ENCODE measurements at places on chromosomes 6 and 20.
A peak's percentile ranks its signal among the peaks of the same experiment; 100 is the strongest.

GRCh38 chr6:39776581-39776980, 15.6 kb upstream of the DAAM2 start:
- no peak for DNase-seq

GRCh38 chr6:111686249-111686931, 80.7 kb upstream of the TRAF3IP2 start:
- no peak for DNase-seq

DNA sequence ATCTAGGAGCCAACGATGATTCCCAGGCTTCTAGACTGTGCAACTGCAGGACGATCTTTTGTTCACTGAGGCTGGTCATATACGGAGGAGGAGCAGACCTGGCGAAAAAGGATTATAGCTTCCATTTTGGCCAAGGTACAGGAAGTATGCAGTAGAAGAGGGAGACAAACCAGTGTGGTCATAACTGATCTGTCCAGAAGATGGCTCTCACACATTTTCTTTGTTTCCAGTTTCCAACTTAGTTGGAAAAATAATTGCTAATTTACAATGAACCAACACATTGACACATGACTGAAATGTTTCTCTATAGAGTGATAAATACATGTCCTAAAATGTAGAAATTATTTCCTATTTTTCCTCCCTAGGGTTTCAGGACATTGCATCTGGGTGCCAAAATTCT, 364.1 kb upstream of the BTBD3 start:
- peak; percentile 5 for DNase-seq

GRCh38 chr6:47787620-47788497, 6.0 kb downstream of the OPN5 start:
- peak; percentile 25 for DNase-seq

GRCh38 chr6:10205120-10205519, 209.8 kb downstream of the TFAP2A start:
- no peak for DNase-seq

DNA sequence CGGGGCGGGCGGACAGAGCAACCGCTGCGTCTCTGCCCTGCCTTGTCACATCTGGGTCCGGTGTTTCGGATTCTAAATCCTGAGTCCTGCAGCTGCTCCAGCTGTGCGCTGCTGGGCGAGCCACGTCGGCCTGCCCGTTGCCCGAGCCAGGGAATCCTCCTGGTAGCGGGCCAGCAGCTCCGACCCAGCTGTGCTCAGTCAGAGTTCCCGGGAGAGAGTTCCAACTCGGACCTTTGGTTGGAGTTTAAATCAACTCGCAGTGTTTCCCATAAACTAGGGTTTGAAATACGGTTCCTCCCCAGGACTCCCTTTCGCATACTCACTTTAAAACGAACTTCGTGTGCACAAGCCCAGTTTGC, 315 bp upstream of the PDE10A start:
- no peak for DNase-seq

DNA sequence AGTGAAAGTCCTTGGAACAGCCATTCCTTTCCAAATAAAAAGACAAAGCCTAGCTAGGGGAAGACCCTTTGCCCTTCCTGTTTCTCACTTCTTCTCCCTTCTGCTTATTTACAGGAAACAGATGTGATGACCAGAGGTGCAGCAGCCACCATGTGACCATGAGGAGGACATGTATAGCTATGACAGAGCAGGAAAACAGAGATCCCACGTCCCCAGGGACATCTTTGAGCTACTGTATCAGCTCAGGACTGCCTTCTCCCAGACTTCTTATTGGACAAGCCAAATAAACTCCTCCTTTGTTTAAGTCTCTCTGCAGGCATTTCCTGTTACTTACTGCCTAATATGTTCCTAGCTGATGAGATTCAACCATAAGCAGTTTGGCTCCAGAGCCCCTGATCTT, 133.1 kb upstream of the MLN start:
- no peak for DNase-seq

DNA sequence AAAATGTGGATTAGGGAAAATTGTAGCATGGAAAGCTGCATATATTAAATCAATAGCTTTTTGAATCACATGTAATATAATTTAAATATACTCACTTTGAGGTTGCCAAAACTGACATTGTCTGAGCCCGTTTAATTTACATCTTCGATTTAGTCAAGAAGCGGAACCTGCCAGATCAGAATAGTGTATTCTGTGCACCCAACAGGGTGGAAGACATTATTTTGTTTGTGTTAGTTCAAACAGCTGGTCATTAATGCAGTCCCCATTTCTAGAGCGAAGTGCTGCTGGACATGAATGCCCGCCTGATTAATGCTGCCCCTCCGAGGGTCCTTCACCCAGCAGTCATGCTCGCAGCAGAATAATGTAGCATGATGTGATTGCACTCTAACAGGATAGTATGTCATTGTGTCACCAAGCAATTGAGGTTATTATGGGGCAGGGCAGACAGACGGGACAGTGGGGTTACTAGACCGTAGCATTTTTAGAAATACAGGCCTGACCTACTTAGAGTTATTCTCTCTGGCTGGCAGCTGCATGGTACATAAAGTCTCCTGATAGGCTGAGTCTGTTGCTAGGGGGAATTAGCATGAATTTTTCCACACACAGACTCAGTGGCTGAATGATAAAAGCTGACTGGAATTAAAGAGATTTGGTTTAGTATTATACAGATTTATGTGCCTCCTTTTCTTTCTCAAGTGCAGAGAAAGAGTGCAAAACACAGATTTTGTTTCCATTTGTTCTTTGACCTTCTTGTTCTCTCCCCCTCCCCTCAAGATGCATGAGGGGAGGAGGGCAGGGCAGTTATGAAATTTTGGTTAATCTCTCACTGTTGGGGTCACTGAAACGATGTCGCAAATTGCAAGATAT, 147.1 kb downstream of the PRL start:
- no peak for DNase-seq

GRCh38 chr20:33372993-33373441, 28.3 kb downstream of the CDK5RAP1 start:
- DNase-seq = no peak

DNA sequence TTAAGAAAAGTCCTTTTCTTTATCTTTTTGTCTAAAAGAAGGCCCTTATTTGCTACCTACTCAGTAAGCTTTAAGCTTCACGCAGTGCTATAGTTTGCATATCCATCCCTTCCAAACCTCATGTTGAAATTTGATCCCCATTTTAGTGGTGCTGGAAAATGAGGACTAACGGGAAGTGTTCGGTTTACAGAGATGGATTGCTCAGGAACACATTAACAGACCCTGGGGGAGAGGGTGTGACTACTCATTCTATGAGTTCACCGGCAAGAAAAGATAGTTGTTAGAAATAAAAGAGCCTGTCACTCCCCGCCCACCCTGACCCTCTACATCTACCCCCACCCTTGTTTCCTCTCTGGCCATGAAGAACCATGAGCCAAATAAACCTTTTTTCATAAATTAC, 546.2 kb downstream of the MEI4 start:
- DNase-seq = no peak

- peak; percentile 3 for DNase-seq
These were observed 41.7 kb upstream of the AIG1 start for GRCh38 chr6:143018955-143019354.

DNA sequence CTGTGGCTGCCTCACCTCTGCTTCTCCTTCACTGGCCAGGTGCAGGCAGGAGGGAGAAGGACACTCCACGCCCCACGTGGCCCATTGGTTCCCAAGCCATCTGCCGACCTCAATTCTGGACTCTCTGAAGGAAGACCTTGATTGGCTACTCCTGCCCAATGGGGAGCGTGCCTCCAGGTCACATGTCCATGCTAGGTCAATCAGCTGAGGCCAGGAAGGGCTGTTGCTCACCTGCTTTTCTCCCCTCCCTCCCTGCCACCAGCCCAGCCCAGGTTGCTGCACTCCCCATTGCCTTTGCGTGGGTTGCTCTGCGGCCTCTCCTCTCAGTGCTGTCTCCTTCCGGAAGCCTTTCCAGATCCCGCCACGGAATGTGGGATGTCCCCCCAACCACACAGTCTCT, 21.9 kb upstream of the CDH4 start:
- DNase-seq = no peak

DNA sequence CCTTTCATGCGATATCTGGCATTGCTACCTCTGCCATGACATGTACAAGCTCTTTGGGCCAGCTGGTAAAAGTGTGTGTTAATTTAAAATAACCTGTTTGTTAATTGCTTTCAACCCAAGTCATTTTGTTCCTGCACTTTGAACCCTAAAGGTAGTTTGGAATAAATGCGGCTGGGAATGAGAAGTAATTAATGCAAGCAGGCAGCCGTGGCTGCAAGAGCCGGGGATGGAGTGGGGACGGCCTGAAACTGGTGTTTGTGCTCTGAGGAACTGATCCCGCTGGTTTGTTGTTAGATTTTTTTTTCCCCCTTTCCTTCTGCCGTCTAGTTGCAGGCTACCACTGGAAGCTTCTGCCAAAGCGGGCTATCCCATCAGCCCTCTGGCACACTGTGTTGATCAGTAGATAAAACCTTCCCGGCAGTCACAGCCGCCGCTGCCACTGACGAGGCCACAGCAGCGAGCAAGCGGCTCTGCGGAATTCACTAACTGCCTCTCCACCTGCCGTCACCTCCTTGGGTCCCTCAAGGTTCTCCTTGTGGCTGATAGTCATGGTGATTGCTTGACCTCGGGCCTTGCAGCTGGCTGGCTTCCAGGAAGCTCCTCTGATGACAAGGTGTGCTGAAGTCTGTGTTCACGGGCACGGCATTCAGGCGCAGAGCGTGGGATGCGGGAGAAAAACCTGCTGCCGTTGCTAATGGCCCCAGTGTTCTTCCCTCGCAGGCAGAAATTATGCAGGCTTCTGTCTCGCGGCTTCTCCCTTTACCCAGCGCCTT, 315.9 kb downstream of the TFAP2A start:
- DNase-seq = no peak

GRCh38 chr20:38201356-38201755, 36.3 kb upstream of the TGM2 start:
- DNase-seq = no peak

DNA sequence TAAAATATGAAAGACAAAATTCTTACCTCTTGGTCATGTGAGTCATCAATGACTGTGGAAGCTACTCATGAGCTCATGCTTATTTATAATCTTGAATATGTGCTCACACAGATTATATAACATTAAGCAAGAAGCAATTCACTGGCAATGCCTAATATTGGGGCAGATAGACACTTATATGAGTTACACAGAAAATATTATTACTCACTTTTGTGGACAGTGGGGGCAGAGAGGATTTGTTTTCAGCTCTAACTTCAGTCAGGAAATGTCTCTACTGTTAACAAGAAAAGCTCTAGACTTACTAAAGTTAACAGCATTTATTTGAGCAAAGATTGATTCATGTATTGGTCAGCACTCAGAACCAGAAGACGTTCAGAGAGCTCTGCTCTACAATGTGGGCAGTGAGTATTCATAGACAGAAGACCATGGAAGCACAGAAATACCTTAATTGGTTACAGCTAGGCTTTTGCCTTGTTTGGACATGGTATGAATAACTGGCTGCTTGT, 85.8 kb upstream of the AHI1 start:
- peak; percentile 45 for DNase-seq

GRCh38 chr20:51749674-51750036, 18.5 kb downstream of the ATP9A start:
- peak; percentile 83 for DNase-seq

DNA sequence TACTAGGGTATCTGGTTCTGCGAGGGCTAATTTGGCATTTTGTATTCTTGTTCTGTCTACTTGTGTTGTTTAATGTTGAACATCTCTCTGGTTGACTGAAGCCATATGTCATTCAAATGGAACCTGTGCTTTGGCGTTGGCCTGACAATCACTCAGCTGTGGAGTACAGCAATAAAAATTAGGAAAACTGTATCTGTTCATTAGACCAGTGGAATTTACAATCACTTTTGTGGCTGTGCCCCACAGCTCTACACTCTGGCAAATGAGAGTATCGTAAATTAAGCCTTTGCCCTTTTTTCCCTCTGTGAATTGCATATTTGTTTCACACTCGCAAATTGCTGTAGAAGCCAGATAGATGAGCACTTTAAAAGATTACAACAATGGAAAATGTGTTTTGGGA, 102.0 kb downstream of the ARID1B start:
- DNase-seq = no peak

GRCh38 chr6:151763303-151763702, 44.2 kb upstream of the ESR1 start:
- peak; percentile 38 for DNase-seq

DNA sequence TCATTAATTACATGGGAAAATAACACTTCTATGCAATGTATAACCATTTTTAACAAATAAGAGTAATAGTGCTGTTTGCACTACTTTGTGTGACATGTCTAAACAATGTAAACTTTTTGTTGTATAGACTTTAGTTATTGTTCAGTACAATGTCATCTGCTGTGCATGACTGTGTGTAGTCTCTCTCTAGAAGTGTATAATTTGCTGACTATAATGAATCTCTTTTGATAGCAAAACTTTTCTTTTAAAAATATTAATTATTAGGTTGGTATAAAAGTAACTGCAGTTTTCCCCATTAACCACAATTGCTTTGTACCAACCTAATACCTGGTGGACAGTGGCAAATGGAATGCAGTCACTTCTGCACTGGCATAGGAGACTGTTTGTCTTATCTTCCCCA, 124.2 kb upstream of the SGK1 start:
- DNase-seq = no peak

DNA sequence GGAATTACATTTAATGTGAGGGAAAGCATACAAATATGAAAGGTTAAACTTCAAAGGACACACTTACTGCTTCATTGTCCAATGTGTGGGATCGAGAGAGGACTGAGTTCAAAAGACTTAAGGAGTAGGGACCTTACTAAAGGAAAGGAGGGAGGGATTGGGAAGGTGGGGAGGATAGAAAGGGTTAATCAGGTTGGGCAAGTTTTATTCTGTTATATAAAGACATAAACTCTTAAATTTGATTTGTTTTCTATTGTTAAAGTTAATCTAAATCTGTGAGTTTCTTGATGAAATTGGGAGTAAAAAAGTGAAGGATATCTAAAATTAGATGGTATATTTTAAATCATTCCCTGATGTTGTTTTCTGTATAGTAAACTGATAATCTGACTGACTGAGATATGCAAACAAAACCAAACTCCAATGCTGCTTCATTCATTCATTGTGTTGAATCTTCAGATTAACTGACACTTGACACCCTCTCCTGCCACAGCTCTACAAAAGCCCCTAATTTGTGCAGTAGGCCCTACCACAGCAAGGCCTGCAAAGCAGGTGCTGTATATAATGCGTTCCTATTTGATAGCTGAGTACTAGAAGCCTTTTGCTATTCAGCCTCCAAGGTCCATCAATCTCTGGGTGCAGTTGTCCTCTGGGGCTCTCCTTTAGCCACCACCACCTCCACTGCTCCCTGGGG, 1.3 kb upstream of the UBE2J1 start:
- DNase-seq = no peak

Measured in HS-5 (cell line).